ENCODE measurements at places on chromosomes 12 and 14.

DNA sequence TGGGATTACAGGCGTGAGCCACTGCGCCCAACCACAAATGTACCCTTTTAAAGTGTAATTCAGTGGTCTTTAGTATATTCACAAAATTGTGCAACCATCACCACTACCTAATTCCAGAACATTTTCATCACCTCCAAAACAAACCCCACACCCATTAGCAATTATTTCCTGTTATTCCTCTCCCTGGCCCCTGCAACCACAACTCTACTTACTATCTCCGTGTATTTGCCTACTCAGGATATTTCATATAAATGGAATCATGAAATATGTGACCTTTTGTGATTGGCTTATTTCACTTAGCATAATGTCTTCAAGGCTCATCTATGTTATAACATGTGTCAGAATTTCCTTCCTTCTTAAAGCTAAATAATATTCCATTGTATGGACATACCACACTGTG is 16.0 kb upstream of the AQP2 start:
- no peak for DNase-seq

DNA sequence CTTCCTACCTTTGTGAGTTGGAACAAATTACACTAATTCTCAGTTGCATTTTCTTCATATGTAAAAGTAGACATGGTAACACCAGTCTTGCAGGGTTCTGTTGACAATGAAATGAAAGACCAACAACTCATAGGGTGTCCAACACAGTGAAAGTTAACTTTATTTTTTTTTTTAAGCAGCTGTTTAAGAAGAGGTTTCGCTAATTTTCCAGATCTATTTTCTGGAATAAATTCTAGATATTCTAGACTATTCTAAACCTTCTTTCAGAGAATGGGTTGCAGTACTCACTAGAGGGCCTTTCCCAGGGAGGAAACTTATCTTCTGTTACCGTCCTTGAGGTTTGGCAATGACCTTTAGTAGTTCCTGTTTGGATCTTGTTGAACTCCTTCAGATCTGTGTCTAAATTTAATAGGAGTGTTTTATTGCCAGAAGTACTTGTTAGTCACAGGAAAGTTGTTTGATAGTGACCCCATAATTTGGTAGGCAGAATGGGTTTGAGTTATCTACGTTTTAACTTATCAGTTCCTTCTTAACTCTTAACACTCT is 2.8 kb upstream of the ART4 start:
- DNase-seq: no peak

DNA sequence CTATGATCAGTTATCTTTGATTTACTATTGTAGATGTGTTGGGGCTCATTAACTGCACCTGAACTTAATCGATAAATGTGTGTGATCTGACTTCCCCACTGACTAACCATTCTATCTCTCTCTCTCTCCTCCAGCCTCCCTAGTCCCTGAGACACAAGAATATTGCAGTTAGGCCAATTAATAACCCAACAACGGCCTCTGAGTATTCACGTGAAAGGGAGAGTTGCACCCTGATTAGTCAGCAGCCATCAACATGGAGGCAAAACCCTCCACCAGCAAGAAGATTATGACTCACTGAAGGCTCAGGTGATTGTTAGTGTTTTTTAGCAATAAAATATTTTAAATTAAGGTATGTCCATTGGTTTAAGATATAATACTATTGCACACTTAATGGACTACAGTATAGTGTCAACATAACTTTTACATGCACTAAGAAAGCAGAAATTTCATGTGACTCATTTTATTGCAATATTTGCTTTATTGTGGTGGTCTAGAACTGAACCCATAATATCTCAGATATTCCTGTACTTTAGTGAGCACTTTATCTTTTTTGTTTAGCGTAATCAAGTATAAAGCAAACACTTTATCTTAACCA is 77.1 kb upstream of the PTGDR start:
- DNase-seq: no peak

GRCh38 chr12:72828662-72829324 is 556.6 kb downstream of the TRHDE start:
- no peak for DNase-seq

DNA sequence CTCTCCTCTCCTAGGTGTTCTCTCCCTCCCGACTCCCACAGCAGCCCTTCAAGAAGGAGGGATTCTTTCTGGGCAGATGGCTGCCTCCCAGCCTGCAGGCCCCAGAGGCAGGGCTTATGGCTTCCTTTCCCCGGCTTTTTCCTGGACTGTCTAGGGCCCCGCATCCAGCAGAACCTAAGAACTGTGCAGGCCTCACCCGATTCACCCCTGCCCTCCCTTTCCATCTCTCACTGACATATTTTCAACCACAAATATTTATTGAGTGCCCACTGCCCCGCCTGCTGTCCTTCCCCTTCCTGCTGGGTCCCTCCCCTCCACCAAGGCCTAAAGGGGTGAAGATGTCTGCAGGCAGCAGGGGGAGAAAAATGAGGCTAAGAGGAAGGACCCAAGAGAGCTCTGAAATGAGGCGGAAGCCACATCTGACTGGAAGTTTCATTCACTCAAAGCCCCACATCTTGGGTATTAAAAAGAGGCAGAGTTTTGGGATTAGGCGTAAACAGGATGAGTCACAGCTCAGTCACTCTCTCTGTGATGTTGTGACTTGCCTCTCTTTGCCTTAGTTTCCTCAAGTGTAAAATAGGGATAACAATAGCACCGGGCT is 2.9 kb downstream of the SCNN1A start:
- DNase-seq: no peak

DNA sequence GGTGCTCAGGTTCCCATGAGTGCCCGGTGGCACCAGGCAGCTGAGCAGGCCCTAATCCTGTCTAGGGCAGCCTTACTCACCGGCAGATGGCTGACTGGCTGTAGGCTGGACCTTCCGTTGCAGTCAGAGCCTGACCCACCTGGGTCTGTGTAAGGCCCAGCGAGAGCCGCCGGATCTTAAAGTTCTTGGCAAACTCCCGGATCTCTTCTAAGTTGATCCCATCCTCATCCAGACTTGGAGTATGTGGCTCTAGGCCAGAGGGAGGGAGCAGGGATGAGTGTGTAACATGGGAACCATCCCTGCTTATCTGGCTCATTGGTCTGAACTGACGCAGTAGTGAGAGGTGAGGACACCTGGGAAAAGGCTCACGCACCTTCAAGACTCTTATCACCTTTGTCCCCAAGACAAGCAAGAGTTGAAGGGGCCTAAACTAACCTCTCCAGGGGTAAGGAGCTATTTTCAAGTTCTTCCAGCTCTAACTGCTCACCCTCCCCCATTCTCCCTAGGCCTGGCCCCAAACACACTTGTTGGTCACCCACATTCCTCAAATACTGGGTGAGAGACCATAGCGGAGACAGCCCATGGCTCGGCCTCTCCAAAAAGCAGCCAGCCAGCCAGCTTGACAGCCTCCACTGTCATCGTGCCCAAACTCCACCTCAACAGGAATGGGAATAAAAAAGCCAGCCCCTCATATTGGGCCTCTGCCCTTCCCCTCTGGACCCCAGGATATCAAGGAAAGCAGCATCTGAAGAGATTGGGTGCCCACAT is 18.8 kb upstream of the TFCP2 start:
- DNase-seq: no peak

DNA sequence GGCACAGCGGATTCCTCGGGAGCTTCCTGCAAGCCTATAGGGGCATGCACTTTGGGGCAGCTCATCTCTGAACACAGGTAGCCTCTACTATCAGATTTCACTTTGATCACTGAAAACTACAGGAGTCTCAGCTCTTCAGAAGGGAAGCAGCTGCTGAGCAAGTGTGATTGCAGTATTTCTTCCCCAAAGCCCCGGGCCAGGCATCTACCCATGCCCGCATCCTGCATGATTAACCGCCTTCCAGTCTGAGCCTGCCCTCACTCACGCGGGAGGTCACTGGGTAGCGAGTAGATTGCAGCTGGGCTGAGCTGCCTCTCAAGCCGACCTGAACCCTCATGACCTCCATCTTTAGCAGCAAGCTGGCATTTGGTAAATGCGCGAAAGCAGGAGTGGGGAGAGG is 334.7 kb downstream of the DPF3 start:
- no peak for DNase-seq

GRCh38 chr12:127280393-127281275 is 986.3 kb upstream of the TMEM132C start:
- peak; percentile 51 for DNase-seq

DNA sequence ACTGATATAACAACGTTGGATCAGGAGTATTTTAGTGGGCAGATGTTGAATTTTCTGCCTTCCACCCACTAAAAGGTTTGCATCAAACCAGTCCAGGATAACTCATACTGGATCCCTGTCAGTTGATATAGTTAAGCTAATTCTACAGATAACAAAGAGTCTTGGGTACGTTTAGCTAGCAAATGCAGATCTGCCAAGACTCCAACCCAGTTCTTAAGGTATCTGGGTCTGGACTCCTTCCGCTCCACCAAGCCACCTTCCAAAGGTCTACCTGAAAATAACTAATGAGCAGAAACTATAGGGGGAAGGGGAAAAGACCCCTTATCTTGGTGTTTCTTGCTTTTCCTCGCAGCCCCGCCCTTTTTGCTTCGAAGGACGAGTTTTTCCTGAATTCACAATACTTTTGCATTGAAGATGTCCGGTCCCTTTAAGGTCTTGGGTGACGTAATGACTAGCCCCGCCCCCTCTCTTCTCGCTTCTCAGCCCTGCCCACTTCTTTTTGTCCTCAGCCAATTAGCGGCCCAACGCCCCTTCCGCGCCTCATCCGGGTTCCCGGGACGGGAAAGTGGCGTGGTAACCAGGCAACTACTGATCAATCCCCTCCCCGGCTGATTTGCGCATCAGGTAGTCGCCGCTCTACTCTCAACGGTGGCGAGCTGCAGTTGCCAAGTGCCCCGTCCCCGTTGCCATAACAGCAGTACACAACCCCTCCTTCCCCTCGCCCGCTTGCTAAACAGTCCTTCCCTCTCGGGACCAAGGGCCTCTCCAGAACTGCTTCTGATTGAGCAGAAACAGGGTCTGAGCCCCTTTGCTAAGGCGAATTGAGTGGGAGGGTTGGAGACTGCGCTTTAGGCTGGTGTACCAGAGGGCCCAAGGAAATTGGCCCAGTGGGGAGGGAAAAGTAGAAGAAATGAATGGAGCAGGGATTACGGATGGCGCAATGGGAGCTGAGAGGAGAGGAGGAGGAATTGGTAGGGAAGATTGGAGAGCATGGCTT is at the start of gene LRRC23:
TSS of gene LRRC23 (plus strand) at position 543 of the 997 bp plus-strand sequence. CDS start 812 bp downstream, outside the sequence.
- peak; percentile 88 for DNase-seq

GRCh38 chr12:93571365-93571924 is 1.0 kb upstream of the SOCS2 start:
- DNase-seq: no peak

DNA sequence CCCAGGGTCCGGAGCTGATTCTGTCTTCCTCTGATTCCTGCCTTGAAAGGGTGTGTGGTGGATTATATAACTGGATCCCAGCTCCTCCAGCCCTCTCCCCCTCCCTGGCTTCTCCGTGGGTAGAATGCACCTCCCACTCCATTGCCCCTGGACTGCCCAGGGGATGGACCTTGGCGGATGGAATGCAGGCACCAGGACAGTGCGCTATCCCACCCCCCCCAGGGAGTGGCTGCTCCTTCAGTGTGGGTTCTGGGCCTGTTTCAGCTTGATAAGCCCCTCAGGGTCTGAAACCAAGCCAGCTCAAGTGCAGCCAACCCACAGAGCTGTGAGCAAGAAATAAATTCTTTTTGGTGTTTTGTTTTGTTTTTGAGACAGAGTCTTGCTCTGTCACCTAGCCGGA is 112.4 kb upstream of the TMEM132D start:
- DNase-seq: no peak

GRCh38 chr12:38258411-38258810 is 58.2 kb upstream of the ALG10B start:
- DNase-seq: no peak

- DNase-seq: no peak
Observed at GRCh38 chr14:30295980-30296379, 263.0 kb upstream of the G2E3 start.

- no peak for DNase-seq
Observed at GRCh38 chr14:51596488-51597117, 55.1 kb upstream of the FRMD6 start.

- no peak for DNase-seq
Observed at GRCh38 chr12:4133029-4133428, 140.5 kb upstream of the CCND2 start.

DNA sequence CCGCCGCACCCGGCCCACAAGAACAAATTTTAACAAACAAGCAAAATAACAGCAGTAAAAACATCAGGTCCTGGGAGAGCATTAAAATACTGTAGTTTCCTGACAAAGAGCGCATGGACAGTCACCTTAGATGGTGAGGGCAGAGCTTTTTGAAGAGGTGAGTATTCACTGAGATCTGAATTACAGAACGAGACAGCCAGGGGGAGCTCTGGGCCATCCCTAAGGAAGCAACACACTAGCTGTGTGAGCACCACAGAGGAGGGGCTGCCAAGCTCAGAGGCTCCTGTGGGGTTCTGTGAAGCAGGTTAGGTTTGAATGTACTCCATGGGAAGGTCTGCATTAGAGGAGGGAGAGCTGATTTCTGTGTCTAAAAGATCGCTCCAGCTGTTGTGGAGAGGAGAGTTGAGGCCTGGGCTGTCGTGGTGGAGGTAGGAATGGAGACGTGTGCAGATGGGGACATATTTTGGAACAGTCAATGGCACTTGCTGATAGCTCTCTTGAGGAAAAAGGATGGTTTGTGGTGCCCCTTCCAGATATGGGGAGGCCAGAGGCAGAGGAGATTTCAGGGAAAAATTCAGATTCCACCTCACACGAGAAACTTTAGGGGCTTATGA is 72.9 kb downstream of the TRAFD1 start:
- peak; percentile 20 for DNase-seq

DNA sequence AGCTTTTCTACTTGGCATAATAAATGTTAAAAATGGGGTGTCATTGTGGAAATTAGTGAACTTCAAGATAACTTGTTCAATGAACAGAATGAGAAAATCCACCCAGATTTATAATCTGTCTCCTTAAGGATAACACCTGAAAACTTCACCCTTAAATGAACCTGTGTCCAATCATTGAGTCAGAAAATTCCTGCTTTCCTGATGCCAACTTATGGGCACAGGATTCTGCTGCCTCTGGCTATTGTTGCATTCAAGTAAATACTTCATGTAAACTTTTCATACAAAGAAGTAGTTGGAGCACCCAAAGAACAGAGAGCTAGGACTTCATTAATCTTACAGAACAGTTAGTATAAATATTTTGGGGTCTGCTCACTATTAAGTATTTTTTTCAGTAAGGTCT is 98.9 kb upstream of the PLEKHA5 start:
- no peak for DNase-seq

GRCh38 chr14:85463512-85463911 is 66.4 kb upstream of the FLRT2 start:
- no peak for DNase-seq

GRCh38 chr14:102026934-102027333 is 59.9 kb downstream of the HSP90AA1 start:
- no peak for DNase-seq

DNA sequence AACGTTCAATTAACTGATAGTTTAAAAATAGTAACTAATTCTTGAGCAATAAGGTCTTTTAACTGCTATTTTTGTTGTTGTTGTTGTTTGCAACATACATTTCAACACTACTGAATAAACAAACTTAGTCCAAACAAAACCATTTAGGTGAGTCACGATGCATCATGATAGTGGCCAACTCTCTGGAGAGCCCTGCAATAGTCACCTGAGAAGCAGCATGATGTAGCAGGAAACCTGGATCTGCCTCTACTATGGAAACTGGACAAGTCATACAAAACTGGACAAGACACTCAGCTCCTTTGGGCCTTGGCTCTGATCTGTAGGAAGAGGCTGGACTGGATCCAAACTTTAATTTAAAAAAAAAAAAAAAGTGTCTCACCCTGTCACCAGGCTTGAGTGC is 117.3 kb downstream of the MED13L start:
- no peak for DNase-seq
